ENCODE measurements at places on chromosomes 5 and 9. TPM values are rescaled to one million over a fixed set of nuclear protein-coding genes. Genes with fewer than 3 reads are reported as not detected.
A peak's percentile ranks its signal among the peaks of the same experiment; 100 is the strongest.

Gene KCNMB1
- under 0.01 TPM for total RNA-seq

Gene DMGDH
- total RNA-seq, result 4.5 TPM

Gene PCDHGA7
- 3.5 TPM for total RNA-seq

- peak; percentile 60 for DNase-seq
Measured at GRCh38 chr5:59587489-59588337, 305.8 kb downstream of the PDE4D start.

- peak; percentile 76 for DNase-seq
Measured at GRCh38 chr5:76810236-76810635, 8.6 kb upstream of the F2RL1 start.

Data from fibroblast of villous mesenchyme (primary cell).